Posterior vena cava (tissue), 2 donors: ENCODE measurements at places on chromosomes 2 and 18. TPM values are rescaled to one million over a fixed set of nuclear protein-coding genes. Genes with fewer than 3 reads are reported as not detected.
A peak's percentile ranks its signal among the peaks of the same experiment; 100 is the strongest.

The SERPINB8 gene
- 31.1 TPM for total RNA-seq

The RAD51AP2 gene
- not detected for total RNA-seq

The SRD5A2 gene
- not detected for total RNA-seq

The UGT1A5 gene
- total RNA-seq, result not detected

The C2orf66 gene
- total RNA-seq, result not detected

The SOWAHC gene
- 8.8 TPM for total RNA-seq

- DNase-seq, result no peak
Observed at GRCh38 chr2:7523481-7524120, 606.4 kb downstream of the RNF144A start.

- DNase-seq, result no peak
Observed at GRCh38 chr2:142973160-142973821, 95.8 kb downstream of the KYNU start.

DNA sequence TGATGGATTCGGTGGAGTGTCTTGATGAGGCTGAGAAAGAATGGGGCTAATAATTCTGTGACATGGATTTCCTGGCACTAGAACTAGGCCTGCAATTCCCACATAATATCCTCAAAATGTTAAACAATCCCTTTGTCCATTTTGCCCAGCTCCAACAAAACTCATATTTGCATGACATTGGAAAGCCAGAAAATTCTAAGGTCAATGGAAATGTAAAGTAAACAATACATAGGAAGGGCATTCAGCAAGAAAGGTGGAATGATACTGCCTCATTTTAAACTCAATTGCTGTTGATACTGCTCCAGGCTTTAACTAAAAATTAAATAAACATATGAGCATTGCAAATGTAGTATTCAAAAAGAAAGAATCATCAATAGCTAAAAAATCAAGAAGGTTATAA lies 434.8 kb upstream of the SLC8A1 start:
- DNase-seq, result no peak

- no peak for DNase-seq
Observed at GRCh38 chr18:25704494-25704893, 352.5 kb upstream of the ZNF521 start.

GRCh38 chr2:224849264-224849663 lies 133.1 kb upstream of the CCDC195 start:
- no peak for DNase-seq

- DNase-seq, result no peak
Observed at GRCh38 chr18:47935321-47936055, 5.0 kb upstream of the SMAD2 start.

DNA sequence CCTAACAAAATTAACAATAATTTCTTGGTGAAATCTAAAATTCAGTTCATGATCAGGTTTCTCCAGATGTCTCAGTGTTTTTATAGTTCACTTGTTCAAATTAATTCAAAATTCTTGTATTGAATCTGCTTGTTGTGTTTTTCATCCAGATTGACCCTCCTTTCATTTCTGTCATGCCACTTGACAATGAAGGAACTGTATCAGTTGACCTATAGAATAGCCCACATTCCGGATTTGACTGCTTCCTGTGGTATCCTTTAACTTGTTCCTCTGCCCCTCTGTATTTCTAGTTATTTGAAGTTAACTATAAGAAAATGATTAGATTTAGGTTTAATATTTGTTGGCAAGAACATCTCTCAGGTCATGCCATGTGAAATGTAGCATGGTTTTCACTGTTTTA lies 53.3 kb downstream of the TWSG1 start:
- DNase-seq, result no peak

DNA sequence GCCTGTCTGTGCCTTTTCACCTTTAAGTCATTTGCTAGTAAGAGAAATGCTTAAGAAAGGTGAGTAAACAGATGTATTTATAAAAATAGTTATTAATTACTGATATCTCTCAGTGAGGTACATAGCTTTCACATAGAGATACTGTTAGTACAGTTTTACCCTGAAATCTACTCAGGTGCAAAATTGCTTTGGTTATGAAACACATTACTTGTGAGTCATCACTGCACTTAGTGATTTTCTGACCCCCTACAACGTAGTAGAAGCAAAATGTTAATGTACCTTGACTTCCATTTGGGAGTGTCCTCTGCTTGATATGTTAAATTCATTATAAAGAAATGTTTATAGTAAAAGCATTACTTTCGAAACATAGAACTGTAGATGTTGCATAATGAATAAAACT lies 6.5 kb downstream of the GLS start:
- DNase-seq, result no peak

- DNase-seq, result peak; percentile 70
Observed at GRCh38 chr18:33116376-33116775, 324.1 kb downstream of the CCDC178 start.

- DNase-seq, result no peak
Observed at GRCh38 chr2:29262681-29263260, 147.6 kb downstream of the CLIP4 start.

DNA sequence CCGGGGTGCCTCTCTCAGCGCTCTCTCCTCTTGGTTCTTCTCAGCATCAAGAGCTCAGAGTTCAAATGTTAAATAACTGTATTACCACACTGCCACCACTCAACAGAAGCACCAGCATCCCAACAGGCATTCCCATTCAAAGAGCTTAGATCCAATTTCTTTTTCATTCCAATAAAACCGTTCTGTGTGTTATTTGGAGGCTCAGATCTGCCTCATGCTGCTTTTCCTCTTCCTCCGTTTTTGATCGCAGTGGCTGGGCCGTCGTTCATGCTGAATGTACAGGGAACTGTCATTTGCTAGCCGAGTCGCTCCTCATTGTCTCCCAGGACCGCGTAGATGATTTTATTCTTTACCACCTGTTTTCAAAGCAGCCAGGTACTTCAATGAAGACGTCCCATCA lies 798.9 kb upstream of the SALL3 start:
- no peak for DNase-seq

DNA sequence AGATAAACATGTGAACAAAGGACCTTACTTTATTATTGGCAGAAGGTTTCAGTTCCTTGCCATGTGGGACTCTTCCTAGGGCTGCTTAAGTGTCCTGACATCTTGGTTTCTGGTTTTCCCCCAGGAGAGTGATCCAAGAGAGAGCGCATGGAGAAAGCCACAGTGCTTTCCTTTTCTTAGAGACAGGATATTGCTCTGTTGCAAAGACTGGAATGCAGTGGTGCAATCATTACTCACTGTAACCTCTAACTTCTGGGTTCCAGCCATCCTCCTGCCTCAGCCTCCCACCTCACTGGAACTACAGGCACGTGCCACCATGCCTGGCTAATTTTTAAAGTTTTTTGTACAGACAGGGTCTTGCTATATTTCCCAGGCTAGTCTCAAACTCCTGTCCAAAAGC lies 38.1 kb upstream of the TCF7L1 start:
- no peak for DNase-seq

DNA sequence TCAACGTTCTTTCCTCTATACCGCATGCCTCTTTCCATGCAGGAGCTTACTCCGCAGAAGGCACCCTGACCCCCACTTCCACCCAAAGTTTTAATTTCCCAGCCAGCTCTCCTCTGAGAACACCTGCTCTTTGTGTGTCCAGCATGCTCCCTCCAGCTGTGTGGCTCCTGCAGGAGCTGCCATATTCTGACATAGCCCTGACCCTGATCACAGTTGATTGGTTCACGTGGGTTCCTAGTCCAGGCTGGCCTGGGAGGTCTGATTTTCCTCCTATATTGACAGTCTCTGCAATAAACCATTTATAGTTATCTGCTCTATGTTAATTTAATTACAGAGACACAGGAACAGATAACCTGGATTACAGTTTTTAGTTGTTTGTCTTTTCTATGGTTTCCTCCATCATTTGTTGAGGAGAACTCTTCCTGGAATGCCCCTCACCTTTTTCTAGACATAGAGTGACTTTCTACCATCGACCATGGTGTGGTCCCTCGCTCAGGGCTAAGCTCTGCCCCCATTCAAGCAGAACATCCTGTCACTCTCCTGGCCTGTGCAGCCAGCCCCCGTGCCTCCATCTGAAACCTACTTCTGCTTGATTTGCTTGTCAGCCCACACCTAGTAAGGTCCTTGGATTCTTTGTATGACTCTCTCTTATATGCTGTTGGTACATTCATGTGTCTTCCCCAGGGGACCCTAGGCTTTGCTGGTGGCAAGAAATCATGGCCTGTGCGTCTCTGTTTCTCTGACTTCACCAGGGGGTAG lies 231.5 kb downstream of the LPIN1 start:
- no peak for DNase-seq

DNA sequence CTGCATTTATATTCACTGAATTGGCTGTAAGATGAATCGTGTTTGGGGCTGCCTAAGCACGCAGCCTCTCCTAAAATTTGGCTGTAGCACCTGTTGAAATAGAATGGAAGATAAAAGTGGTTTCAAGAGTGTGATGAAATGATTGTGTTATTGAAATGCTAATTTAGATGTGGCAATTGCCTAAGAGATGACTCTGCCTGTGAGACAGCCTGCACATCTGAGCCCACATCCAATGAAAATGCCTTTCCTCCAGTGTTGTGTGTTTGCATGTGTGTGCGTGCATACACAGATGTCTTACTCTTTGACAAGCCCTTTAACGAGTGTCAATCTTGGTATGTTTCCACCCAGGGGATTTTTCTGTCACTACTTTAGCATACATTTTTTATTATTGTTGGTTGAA lies 346.9 kb downstream of the MEIS1 start:
- no peak for DNase-seq

DNA sequence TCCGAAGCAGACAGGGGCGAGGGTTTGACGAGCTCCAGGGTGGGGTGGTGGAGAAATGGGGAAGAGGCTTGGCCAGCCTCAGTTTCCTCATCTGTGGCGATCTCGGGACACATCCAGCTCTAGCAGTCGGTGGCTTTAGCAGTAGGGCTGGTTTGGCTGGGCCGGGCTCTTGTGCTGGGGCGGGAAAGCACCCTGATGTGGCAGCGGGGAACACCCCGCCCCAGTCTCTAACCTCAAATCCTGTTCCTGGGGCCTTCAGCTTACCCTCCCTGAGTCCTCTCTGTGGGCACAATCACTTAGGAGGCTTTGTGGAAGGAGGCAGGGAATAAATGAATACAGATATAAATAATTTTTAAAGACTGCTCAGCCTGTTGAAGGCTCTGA lies 26.5 kb upstream of the MCFD2 start:
- peak; percentile 87 for DNase-seq

GRCh38 chr2:85830645-85831044 lies 58.1 kb downstream of the ST3GAL5 start:
- no peak for DNase-seq

- no peak for DNase-seq
Observed at GRCh38 chr2:211868996-211869533, 669.5 kb downstream of the ERBB4 start.

DNA sequence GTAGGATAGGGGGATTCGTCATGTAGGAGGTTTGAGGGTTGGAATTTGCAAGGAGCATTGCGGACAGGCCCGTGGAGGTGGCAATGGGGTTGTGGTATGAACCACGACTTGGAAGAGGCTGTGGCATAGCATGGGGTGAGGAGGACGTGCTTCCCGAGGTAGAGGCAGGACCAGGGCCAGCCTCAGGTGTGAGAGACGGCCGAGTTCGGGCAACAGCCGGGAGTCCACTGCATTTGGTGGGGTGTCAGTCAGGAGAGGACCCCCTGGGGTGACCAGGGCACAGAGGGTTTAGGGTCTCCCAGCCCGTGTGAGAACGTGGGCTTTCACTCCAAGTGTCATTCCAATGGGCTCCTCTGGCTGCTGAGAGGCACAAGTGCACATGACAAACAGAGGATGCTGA lies 339.0 kb downstream of the EIPR1 start:
- no peak for DNase-seq

DNA sequence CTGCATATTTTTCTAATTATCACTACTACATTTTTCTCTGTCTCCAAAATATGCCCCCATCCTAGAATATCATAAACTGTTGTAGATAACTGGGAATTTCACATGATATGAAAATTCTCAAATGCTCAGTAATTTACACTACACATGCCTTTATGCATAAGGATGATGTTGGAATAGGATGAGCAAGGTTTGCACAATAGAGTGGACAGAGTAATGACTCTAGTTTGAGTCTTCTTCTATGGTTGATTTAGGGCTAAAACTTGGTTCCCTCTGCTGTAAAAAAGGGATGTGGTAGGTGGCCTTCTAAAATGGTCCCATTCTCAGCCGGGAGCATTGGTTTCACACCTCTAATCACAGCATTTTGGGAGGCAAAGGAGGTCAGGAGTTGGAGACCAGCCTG lies 129.9 kb downstream of the BCL11A start:
- DNase-seq, result no peak

- DNase-seq, result no peak
Observed at GRCh38 chr18:12742453-12742852, 39.6 kb downstream of the PSMG2 start.

GRCh38 chr2:218418717-218419458 lies at the start of gene VIL1:
VIL1 (plus strand) TSS chr2:218419123; CDS start chr2:218423779, 4,656 bp downstream.
- no peak for DNase-seq

GRCh38 chr2:20371323-20372025 lies 20.8 kb upstream of the PUM2 start:
- no peak for DNase-seq

- DNase-seq, result peak; percentile 74
Observed at GRCh38 chr2:239726631-239727181, 298.4 kb downstream of the NDUFA10 start.
